ENCODE measurements at places on chromosomes 4 and X.
A peak's percentile ranks its signal among the peaks of the same experiment; 100 is the strongest.

GRCh38 chr4:173652283-173652931 lies 122.4 kb upstream of the HAND2 start:
- DNase-seq, result no peak

GRCh38 chr4:8152090-8152864 lies 6.3 kb downstream of the ABLIM2 start:
- DNase-seq, result no peak

DNA sequence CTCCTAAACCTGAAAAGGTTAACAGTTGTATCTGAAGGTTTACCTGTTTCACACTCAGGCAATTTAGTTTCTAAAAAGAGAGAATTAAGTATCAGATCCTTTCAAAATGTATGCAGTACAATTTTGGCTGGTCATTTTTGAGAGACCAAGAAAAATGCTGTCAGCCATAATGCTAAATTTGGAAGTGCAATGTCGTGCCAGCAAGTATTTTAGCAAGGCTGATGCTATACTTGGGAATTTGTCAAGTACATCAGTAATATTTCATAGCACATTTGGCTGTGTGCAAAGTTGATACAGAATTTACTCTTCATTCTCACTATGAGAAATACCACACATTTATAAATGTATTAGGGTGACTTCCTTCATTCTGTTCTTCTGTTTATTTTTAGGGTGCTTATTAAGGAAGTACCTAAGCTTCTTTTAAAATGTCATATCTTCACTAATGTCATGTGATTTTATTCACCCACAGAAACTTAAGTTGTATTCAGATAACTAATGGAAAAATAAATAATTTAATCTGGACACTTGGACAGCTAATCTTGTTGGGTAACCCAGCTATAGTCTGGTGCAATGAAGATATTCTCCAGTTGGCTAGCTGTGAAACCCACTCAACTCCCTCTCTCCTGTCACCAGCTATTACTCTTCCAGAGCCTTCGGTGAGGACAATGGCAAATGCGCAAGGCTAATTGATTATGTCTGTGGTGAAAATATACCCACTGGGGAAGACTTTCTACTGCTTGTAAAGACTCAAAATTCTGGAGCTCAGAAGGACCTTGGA lies 84.2 kb upstream of the TLL1 start:
- DNase-seq, result no peak

DNA sequence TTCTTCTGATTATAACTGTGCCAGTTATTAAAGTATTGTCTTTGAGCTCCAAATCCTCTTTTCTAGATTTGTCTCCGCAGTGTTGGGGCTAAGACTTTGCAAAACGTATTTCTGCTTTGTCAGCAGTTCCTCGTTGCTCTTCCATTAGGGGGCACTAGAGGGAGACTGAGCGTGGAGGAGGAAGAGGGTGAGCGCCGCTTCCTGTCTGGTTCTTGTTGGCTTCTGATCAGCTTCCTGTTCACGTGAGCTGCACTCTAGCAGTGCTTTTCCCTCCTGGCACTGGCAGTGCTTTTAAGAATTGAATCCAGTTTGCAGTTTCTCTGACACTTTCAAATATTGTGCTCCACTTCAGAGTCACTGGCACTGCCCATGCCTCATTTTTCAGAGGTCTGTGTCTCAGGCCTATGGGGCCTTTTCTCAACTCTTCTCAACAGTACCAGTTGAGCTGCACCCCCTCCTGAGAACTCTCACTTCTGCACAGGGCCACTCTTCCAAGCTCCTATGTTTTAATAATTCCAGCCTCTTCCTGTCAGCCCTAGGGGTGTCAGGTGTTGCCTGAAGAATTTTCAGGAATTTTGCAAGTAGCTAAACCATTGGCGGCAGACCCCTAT lies 54.4 kb upstream of the LCORL start:
- DNase-seq, result peak; percentile 43

DNA sequence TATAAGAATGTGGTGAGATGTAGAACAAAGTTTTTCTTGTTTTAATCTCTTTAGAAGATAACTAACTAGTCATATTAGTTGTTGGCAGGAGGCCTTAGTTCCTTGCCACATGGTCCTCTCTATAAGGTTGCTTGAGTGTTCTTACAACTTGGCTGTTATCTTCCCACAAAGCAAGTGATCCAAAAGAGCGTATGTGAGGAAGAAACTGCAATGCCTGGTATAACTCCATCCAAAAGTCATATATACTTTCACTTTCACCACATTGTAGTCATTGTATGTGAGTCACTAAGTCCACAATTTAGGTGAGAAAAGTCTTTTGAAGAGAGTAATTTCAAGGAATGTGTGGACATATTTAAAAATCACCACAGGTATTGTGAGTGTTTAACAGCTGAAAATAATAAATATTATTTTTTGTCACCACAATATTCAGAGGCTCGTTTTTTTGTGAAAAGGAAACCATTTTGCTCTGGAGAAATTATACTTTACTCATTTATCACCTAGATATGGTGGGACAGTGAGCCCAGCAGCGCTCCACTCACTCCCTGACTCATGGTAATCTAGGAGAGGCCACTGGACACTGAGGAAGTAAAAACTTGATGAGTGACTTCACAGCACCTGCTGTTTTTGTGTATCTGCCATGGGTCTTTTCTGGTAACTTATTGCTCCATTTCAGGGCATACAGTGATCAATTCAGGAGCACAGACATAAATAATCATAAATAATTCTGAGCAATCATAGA lies 369.4 kb upstream of the NDST3 start:
- no peak for DNase-seq

GRCh38 chr4:16626945-16627344 lies 271.5 kb downstream of the LDB2 start:
- no peak for DNase-seq

DNA sequence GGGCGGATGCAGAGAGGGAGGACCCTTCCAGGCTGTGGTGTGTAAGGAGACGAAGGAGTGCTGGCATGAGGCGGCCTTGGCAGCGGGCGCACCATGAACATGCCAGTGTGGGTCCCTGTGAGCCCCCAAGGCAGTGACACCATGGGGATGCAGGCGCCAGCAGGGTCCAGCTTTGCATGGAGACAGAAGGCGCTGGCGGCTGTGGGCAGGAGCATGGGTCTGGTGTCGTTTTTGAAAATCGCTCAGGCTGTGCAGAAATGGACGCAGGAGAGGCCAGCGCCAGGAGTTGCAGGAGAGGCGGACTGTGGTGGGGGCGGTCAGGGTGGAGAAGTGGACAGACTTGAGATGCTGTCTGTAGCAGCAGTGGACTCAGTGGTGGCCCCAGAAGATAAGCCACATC lies 56.1 kb downstream of the PCGF3 start:
- DNase-seq, result no peak

- no peak for DNase-seq
These were observed 41.5 kb downstream of the RAB40AL start for GRCh38 chrX:102978594-102978993.

- no peak for DNase-seq
These were observed 263.4 kb upstream of the NDST4 start for GRCh38 chr4:115376866-115377265.

DNA sequence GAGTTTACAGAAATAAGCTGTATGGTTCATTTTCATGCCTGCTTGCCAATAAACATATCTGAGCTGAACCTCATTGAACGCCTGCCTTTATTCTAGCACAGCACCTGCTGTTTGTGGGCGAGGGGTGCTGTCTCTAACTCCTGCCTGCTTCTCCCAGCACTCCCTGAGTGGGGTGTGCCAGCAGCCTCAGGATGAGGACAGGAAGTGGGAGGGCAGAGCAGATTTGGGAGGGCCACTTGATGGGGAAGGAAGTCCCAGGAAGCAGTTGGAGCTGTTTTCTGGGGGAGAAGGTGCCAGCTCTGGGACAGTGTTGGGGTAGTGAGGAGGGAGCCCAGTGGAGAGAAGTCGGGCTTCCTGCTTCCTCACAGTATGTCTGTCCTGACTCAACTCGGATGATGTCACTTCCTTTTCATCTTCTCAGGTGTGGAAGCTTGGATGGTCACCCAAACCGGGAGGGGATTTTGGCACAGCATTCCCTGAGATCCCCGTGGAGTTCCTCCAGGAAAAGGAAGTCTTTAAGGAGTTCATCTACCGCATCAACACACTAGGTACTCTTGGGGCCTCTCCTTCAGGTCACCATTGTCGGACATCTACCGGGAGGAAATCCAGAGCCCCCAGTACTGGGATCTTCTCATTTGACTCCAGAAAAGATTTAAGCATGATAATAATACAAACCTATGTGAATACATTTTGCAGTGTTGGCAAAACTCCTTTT lies 29.0 kb upstream of the MSANTD1 start:
- no peak for DNase-seq

DNA sequence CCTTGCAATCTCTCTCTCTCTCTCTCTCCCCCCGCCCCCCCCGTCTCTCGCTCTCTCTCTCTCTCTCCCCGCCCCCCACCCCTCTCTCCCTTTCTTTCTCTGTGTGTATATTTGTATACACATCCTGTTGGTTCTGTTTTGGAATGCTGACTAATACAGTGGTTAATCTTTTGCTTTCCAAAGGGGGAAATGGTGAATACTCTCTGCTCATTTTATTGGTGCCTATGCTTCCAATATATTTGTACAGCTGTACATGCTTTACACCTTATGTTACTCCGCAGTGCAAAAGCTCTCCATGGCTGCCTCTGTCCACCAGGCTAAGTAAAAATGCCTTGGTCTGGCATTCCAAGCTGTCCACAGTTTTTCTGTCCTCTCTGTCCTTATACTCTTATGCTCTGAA lies 158.8 kb downstream of the RBMX2 start:
- DNase-seq, result no peak

DNA sequence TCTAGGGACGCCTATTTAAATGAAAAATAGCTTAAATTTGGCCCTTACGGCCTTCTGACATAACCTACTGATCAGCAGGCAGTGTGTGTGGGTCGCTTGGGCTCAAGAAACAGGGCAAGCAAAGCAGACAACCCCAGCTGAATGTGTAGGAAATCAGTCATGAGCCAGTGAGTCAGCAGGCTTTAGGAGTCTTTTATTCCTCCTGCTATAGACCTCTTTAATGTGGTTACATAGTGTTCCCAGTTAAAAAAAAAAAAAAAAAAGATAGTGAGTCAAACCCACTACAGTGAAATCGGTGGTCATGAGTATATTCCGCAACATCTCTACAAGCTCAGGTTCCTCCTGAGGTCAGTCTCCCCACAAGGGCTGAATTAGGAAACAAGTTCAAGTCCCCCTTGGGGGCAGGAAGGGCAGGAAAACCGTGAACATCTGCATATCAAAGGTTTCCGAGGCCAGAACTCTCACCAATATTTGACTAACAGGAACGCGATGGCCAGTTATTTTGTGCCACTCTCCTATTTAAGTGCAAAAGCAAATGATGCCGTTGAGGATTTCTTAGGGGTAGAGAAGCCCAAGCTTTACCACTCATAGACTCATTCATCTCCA lies 32.7 kb downstream of the ACSL1 start:
- DNase-seq, result peak; percentile 67

- DNase-seq, result no peak
These were observed 15.7 kb downstream of the PRKX start for GRCh38 chrX:3697701-3698279.

- DNase-seq, result peak; percentile 75
These were observed 601 bp upstream of the FGFBP2 start for GRCh38 chr4:15963576-15963975.

- DNase-seq, result no peak
These were observed 575.0 kb upstream of the NR3C2 start for GRCh38 chr4:149017002-149017734.

GRCh38 chr4:879729-880077 lies 52.4 kb downstream of the GAK start:
- peak; percentile 74 for DNase-seq

GRCh38 chr4:184344899-184345572 lies 127.4 kb upstream of the ENPP6 start:
- peak; percentile 35 for DNase-seq

GRCh38 chr4:162364651-162365050 lies 200.9 kb upstream of the FSTL5 start:
- no peak for DNase-seq

GRCh38 chr4:121827853-121828252 lies 4.2 kb upstream of the CCNA2 start:
- no peak for DNase-seq

- no peak for DNase-seq
These were observed 5.8 kb downstream of the YTHDC1 start for GRCh38 chr4:68344049-68344448.

- no peak for DNase-seq
These were observed 74.0 kb downstream of the AFF2 start for GRCh38 chrX:148574237-148574973.

GRCh38 chr4:2843263-2843940 lies at the start of gene ADD1:
Gene ADD1 (plus strand): TSS chr4:2843844. CDS start chr4:2875916, 32,072 bp downstream.
- DNase-seq, result peak; percentile 98

DNA sequence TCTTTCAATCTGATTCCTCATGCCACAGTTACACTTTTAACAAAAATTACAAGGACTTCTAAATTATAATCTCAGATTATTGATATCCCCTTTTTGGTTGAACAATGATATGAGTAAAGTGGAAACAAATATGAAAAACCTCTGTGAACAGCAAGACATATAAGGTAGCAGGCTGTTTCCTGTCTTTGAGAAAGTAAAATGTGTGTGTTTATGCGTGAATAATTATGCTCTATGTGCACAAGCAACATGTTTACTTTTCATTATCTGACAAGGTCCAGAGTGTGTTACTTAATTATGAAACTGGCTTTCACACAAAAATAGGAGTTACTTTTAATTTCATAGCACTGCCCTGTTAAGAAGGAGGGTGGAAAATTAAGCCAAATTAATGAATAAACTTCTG lies 43.1 kb downstream of the DDIT4L start:
- DNase-seq, result no peak

DNA sequence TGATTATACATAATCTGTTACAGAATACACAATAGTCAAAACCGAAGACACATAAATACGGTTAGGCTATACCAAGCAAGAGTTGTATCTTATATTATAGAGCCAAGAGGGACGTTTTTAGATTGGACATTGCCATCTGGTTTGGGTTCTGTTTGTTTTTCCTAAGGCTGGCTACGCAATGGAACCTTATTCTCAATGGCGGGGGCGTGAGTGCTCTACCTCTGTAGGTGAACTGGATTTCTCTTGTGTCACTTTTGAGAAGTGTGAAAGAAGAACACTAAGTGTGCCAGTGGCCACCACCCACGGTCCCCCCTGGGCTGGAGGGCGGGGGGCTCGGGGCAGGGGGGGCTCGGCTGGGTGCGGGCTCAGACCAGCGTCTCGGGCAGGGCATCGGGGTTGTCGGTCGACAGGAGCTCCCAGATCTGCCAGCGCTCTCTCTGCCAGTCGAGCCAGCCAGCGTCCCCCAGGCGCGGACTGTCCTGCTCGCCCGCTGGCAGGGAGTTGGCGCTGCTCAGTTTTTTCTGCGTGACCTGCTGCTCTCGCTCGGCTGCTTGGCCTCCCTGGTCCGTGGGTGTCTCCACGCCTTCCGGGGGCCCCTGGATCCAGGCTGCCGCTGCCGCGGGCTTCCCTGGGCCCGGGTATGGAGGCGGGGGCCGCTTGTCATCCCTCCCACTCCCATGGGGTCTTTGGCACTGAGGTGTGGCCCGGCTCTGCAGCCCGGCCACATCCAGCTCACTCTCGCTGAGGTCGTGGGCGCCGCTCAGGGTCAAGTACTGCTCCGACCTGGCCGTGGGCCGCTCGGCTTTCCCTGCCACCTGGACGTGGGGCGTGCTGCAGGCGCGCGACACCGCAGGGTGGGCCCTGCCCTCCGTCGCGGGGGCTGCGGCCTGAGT lies 27.6 kb downstream of the HCCS start:
- no peak for DNase-seq

DNA sequence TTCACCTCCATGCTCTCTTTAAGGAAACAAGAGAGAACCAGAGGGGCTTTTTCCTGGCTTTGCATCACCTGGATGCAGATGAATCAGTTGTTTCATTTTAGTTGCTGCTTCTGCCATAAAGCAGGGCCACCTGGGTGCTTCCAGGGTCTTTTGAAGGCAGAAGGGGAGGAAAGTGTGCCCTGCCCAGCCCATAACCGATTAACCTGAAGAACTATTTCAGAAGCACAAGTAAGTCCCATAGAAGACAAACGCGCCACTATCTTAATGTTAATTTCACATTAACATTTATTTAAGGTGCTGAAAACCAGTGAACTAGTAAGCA lies 32.1 kb downstream of the IRF2 start:
- no peak for DNase-seq
